Stimulated activated memory B cell treated with anti-CD40 and anti-IgM and Interleukin-4, amounts not matched to agents 10 μg/mL and 1 μg/mL and 100 μg/mL, for 72 hours (primary cell): ENCODE measurements at places on chromosomes 4 and X.

GRCh38 chr4:152856960-152857359 lies 77.2 kb downstream of the ARFIP1 start:
- no peak for ATAC-seq

DNA sequence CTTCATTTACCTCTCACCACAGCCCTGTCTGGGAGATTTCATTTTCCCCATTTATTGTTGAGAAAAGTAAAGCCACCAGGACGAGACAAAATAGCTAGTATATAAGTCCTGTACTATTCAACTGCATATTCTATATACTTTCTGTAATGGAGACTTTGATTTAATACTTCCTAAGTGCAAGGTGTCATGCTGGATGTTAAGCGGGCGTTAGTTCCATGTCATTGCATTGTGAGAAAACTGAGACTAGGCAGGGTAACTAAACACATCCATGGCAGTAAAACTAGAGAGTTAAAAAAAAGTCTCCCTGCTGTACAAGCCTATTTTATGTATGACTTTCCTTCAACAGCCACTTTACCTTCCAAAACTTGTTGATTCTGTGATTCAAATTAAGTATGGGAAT lies 969.6 kb downstream of the STIM2 start:
- no peak for ATAC-seq

DNA sequence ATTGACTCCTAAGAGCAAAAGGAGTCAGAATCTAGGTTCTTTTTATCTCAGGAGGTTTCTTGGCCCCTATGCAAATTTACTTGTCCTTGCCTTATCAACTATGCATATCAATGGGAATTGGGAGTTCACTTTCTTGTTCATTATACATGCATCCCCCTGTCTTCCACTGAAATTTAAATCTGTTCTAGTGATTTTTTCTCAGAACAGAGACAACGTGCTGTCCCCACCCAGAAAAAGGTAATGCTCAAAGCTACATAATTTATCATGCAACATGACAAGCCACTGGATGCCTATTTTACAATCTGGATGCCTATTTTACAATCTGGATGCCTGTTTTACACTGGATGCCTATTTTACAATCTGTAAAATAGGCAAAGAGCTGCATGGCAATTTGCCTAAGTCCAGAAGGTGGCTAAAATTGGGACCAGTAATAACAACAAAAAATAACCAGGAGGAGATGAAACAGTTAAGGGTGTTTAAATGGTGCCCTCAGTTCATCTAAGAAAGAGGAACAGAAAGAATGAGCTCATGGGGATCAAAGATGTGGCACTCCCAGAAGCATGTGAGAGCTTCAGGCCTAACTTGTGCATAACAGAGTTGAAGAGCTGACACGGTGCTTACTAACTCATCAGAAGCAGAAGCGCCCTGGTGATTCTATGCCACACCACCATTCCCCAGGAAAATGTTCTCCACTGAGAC lies 537.8 kb upstream of the BOD1L1 start:
- peak; percentile 99 for ATAC-seq

DNA sequence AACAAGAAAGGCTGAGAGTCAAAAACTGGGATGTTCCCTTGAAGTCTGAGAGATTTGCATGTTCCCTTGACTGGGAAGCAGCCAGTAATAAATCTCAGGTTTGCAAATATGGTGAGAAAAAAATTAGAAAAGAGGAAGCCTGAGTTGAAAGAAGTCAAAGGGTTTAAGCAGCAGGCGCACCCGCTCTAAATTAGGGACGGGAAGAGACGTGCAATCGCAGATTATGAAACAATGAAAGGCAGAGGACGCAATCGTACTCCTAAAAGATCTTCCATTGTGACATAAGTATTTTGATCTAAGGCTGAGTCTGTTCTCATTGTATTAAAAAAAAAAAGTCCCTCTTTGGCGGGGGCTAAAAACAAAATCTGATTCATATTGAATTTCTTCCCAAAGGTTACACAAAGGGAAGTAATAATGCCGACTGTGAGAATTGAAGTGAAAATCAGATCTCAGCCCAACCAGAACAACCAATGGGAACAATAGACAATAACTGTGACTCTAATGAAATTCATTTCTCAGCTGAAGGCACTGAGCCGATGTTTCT lies 28.2 kb downstream of the SAT1 start:
- no peak for ATAC-seq

DNA sequence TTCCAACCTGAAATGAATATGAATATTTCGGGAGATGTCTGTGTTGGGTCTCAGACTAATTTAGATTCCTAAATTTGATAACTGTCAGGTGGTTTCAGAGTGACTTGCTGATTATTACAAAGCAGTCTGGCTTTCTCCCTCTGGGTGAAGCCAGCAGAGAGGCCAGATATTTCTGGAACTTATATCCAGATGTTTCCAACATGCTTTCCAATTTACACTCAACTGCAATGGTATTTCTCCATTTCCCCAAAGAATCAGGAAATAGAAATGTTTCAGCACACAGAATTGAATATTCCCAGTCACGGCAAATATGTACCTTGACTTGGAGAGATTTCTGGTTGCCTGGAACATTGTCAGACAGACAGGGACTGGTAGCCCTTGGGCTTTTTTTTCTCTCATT lies 48.5 kb upstream of the EGFL6 start:
- ATAC-seq: no peak

DNA sequence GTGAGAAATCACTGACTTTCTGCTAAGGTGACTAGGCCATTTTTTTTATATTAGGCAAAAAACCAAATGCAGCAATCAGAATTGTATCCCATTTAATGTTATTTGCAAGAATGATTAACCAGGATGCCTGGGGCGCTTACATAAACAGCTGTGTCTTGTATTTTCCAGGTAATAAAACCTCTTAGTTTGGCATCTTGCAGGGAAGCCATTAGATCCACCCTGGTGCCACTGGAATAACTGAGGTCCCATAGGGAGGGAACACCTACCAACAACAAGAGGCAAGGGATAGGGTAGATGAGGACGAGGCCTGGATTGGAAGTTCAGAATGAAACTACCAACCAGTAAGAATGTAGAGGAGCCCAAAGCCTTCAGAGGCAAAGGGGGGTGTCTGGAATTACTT lies 288.3 kb downstream of the ARHGAP24 start:
- no peak for ATAC-seq

- ATAC-seq: no peak
Observed at GRCh38 chr4:5041699-5042098, 9.6 kb upstream of the STK32B start.

GRCh38 chr4:152572417-152573086 lies 36.7 kb upstream of the FBXW7 start:
- ATAC-seq: no peak

DNA sequence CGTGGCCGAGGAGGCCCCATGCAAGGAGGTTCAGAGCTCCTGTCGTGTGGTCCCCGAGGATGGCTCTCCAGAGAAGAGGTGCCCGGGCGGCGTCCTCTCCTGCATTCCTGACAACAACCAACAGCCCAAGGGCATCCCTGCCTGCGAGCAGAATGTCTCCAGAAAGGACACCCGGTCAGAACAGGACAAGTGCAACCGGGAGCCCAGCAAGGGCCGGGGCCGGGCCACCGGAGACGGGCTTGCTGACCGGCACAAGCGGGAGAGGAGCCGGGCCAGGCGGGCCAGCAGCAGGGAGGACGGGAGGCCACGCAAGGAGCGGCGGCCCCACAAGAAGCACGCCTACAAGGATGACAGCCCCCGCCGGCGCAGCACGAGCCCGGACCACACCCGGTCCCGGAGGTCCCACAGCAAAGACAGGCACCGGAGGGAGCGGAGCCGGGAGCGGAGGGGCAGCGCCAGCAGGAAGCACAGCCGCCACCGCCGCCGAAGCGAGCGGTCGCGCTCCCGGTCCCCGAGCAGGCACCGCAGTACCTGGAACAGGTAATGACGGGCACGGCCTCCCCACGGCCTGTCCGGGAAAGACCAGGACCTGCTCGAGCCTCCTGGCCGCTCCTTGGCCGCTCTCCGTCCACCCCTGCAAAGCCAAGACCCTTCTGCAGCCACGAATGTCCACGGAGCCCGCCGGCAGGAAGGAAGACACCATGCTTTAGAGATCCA lies 9.8 kb downstream of the AKAP17A start:
- peak; percentile 20 for ATAC-seq

- no peak for ATAC-seq
Observed at GRCh38 chr4:113781439-113782040, 20.0 kb upstream of the CAMK2D start.

DNA sequence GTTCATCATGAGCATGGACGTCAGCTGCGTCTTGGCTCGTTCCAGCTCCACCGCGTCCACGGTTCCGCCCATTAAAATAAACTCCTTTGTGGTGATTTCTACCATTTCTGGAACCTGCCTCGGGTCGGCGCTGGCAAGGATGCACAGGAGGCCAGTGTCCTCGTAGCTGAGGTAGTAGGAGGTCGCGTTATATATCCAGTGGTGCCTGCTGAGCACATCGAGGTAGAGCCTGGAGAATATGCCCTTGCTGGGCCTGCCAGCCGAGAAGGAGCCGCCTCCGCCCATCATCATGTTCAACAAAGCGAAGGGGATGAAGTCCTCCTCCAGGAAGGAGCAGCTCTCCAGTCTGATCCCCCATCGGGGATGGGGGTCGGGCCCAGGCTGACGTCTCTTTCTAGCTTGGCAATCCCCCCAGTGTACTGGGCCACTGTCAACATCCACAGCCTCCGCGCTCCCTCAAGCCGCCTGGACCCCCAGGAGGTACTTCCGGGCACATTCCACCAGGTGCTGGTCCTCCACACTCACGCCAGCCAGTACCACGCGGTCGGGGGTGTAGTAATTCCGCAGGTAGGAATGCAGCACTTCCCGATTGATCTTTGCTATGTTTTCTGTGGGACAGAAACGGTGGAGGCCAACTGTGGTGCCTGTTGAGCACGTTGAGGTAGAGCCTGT lies 120.9 kb upstream of the GRID2 start:
- no peak for ATAC-seq

- ATAC-seq: no peak
Observed at GRCh38 chr4:16843831-16844508, 54.5 kb downstream of the LDB2 start.

DNA sequence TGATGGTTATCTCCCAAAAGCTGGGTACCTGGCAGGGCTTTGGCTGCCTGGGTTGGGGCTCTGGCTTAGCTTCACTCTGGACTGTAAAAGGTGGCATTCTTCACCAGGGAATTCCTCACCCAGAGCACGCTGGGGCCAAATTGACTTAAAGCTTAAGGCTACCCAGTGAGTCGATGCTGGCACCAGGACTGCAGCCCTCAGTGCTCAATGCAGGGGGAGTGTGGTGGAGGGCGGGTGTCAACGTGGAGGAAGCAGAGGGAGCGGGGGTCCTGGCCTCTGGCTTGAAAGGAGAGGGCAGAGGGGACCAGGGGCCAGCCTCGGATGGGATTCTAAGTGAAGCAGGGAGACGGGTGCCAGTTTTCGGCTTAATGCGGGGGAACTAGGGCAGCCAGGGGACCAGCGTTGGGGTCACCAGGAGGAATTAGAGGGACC lies 446 bp upstream of the FAM50A start:
- peak; percentile 42 for ATAC-seq

GRCh38 chr4:11428899-11429698 lies 405 bp upstream of the HS3ST1 start:
- peak; percentile 93 for ATAC-seq

DNA sequence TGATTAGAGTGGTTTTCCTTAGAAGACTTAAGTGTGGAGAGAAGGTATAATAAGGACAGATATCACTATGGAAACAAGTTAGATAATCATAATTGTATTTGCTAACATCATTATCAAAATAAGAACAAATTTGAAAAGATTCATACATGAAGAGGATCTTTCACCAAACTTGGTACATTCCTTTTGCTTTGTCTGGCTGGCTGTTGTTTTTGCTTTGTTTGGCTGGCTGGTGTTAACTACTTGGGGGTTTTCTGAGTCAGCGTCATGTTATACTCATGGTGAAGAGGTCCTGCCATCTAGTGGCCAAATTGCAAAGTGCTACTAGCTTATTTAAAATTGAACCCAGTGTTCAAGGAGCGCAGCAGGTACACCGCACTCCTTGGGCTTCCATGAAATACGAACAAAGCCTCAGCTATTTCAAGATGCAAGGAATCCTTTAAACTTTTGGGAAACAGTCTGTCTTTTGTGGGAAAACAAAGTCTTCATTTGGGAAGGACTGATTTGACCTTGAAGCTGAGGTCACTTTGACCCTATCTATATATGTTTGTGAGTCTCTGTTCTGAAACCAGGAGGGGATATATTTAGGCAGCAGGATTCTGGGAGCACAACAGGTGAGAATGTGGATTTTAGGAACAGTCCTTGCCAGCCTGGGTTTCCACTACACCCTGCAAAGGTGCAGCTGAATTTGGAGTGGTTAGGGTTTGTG lies 129.7 kb downstream of the PLS3 start:
- ATAC-seq: peak; percentile 45

DNA sequence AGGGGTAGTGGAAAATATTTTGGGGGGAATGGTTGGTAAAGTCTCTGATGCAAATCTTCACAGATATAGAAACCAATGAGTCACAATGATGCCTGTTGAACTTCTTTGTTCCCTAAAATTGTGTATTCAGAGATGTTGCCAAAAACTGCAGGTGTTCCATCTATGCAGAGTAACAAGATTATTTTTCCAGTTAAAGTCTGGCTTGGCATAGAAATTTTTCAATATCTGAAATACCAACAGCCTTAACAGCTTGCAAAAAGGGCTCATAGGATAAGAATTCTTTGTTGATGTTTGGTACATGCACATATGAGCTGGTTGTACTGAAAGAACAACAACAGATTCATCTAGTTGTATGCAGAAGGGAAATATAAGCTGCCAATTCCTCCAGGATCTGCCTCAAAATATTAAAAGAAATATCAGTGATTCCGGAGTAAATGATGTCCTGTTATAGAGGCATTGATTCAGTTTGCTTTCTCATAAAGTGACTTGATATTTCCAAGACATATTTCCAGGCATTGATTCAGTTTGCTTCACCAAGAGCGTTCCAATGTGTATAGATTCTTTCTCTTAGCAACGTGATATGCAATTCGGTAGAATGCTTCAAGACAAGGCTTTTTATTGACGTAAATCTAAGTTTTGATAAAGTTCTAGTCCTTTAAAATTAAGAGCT lies 564.4 kb downstream of the TMA16 start:
- ATAC-seq: no peak
